ENCODE measurements at places on chromosomes 6 and 20.

- DNase-seq = no peak
These were observed 46.5 kb upstream of the RIPOR2 start for GRCh38 chr6:24982231-24982630.

DNA sequence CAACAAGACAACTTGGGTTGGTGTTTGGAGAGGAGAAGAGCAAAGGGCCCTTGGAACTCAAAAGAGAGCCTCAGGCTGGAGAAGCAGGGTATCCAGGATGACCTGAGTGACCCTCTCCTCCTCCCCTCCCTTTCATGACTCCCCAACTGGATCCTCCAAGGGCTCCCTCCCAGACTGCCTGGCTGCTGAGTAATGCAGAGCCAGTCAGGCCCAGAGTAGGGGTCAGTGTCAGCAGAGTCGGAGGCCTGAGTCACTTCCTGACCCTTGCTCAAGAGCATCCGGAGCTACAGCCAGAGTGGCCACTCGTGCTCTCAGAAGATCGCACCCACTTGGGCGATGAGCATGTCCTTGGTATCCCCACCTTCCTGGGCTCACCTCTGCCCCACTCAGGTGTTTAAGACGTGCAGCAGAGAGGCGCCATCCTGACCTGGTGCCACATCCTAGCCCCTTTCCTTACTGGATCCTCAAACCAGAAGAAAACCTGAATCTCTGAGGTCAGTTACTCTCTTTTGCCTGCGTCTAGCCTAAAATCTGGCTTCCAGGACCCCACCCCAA lies 2.8 kb upstream of the MAPK13 start:
- DNase-seq = no peak

GRCh38 chr6:130159956-130160355 lies 62.8 kb downstream of the SAMD3 start:
- DNase-seq = no peak

DNA sequence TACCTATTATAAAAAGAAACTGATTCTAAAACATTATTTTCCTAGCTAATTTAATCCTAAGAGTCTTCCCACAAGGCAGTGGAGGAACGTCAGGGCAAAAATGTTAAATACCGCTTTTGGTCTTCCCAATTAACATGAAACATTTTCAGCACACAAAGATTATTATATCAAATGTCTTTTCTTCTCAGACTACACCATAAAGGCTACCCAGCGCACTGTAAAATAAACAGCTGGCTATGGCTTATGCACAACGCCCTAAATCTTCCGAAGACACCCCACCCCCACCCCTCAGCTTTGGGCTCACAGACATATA lies 1.0 kb downstream of the NUDT3 start:
- no peak for DNase-seq

DNA sequence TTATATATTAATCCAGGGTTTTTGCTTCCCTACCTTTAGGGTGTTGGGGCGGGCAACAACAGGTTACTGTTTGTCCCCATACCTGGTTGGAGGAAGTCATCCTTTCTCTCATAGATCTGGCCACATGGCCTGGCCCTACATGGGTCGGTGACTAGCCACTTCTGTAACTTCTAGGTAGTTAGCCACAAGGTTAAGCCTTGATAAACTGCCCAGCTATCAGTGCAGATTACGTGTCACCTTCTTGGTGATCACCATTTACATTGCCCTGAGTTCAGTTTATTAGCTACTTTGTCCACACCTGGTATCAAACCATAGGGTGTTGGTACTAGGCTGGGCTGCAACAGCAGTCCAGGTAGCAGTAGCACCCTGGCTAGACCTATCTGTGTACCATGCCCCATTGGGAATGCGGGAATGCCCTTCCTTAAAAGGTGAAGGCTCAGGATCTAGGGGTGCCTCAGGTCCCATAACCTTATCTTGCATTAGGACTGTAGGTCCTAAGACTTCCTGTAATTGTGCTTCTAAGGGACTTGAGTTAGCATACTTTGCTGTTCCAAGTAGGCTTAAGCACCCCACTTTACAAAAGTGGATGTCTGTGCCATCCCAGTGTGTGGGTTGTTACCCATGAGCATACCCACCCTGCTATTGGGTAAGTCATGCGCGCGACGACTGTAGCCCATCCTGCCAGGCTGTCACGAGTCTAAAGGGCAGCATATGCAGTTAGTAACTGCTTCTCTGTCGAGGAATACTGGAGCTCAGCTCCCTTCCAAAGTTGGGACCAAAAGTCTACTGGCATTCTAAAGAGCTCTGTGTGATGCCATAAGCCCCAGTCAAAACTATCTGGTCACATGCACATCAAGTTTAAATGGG lies 5.2 kb downstream of the ZKSCAN3 start:
- DNase-seq = no peak

DNA sequence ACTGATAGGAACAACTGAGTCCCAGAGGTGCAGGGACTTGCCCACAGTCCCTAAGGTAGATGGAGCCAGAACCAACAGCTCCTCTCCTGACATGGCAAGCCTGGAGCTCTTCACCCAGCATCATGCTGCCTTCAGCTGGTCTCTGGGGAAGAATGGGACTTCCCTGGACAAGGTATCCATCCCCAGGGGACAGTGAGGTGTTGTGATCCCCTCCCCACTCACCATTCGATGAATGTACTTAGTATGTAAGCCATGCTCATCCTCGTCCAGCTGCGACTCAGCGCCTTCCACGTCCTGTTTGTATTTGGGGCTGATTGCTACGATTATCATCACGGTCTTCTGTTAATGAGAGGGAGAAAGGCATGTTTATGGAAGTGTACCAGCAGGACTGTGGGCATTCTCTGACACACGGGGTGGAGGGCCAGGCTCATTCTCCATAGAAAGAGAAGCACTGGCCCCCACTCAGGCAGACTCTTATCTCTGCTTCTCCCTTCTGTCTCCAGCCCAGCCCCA lies 39.4 kb downstream of the TRAF3IP2 start:
- DNase-seq = no peak

GRCh38 chr6:7042056-7042653 lies 65.6 kb upstream of the RREB1 start:
- DNase-seq = no peak

DNA sequence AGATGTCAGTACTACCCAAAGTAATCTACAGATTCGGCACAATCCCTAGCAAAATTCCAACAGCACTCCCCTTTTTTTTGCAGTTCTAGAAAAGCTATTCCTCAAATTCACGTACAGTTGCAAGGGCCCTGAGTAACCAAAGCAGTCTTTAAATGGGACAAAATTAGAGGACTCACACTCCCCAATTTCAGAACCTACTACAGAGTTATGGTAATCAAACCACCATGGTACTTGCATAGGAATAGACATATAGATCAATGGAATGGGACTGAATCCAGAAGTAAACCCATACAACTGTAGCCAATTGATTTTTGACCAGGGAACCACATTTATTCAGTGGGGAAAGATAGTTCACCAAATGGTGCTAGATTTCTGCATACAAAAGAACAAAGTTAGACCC lies 350.8 kb downstream of the CDKAL1 start:
- no peak for DNase-seq

DNA sequence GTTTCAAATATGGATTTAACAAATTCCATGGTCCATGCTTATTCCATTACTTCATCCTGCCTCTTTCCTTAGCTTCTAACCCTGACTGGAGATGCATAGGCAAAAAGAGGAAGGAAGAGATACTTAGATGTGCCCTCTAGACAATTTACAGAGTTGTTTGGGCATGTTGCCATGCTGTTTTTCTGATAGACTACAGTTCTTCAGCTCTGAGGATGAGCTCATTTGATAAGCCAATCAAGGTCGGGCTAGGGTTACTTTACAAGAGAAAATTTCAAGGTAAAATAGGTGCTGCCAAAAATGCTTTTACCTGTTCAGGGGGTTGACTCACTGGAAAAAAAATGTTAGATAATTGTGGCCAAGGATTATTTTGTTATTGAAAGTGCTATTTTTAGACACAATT lies 5.9 kb downstream of the HCRTR2 start:
- no peak for DNase-seq

DNA sequence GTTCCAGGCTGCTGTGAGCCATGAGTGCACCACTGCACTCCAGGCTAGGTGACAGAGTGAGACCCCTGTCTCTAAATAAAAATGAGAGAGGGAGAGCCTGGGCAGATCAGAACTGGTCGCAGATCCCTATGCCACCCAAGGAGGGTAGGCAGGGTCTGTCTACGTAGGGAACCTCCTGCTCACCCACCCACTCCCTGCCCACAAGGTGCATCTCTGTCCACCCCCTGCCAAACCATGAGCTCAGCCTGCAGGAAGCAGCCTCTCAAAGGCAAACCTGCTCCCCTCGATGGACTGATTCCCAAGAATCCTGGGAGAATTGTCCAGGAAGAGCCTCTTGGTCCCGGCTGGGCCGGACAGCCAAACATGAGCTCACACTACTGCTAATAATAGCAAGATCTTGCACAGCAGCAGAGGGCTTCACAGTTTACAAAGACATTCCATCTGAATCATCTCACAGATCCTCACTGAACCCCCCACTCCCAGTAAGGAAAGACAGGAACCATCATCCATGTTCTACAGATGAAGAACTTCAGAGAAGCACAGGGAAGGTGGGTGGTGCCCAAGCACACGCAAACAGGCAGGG lies 27.8 kb upstream of the TLDC2 start:
- DNase-seq = no peak

DNA sequence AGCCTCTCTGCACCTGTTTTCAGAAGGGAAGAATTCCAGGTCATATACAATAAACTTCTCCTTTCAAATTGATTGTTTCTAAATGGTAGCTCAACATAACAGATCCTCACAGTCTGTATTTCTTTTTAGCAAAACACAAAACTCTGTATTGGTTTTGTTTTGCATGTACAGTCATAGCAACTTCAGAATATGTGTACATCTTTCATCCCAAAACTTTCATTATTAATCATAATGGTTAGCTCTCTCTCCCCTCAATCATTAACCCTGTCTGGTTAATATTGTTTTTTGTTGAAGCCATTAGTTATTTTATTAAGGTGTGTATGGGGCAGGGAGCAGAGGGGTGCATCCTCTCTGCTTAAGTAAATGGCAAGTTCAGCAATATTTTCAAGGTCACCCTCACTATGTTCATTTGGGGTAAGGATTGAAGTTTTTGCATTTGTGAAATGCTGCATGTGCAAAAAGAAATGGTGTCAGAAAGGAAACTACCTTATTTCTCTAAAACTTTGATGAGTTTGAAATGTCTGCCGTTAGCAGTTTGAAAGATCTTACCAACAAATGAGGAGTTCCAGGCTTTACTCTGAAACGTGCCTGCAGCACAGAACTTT lies 136.8 kb upstream of the BTBD3 start:
- DNase-seq = no peak

- DNase-seq = no peak
These were observed 586.3 kb downstream of the HTR1B start for GRCh38 chr6:76876922-76877553.

DNA sequence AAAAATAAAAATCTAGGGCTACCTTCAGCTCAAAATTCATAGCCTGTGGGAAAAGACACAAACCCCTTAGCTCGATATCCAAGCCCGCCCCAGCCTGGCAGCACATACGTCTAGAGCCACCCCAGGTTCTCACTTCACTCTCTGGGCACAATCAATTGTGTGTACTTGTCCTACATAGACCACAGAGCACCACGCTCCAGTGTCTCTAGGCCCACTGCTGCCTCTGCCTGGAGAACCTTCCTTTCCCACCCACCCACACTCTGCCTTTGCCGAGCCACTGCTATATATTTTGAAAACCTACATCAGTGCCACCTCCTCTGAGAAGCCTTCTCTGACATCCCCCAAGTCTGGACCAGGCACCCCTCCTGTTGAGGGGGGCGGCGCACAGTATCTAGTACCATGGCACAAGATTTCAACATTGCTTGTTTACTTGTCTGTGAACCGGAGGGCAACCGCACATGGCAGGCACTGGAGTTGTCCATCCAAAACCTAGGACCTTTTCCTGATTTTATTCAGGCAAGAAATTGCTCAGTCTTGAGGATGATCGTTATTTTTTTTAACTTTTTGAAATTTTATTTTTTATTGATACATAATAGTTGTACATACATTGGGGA lies 141.5 kb downstream of the UNC5CL start:
- DNase-seq = no peak

GRCh38 chr6:8149350-8149749 lies 47.0 kb upstream of the EEF1E1 start:
- no peak for DNase-seq

- no peak for DNase-seq
These were observed 383.3 kb upstream of the CITED2 start for GRCh38 chr6:139757784-139758183.

- no peak for DNase-seq
These were observed 79.9 kb downstream of the L3MBTL3 start for GRCh38 chr6:130098317-130098716.

DNA sequence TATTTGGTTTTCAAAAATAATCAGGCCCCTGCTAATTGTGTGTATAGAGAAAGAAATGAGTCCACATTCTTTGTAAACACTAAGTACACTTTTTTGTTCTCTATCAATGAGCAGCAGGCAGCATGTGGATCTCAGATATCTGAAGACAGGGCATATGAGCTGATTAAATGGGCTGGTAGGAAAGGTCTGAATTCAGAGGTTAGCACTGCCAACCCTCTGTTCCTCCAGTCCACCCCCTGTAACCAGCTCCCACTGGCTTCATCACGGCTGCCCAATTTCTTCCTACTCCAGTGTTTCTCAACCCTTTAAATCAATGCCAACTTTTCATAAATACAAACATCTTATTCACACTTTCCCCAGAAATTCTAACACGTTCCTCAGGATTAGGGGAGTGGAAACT lies 128.5 kb downstream of the TPBG start:
- DNase-seq = no peak

GRCh38 chr6:107894809-107895396 lies 63.1 kb downstream of the SEC63 start:
- DNase-seq = no peak

GRCh38 chr6:143726015-143726647 lies 48.4 kb downstream of the PHACTR2 start:
- no peak for DNase-seq

- DNase-seq = no peak
These were observed 4.8 kb downstream of the F13A1 start for GRCh38 chr6:6315660-6316059.

GRCh38 chr6:76814496-76815458 lies 648.5 kb downstream of the HTR1B start:
- DNase-seq = no peak

GRCh38 chr20:1867495-1868260 lies 27.5 kb upstream of the SIRPA start:
- no peak for DNase-seq
